ENCODE measurements at places on chromosomes 16 and 17. TPM values are rescaled to one million over a fixed set of nuclear protein-coding genes. Genes with fewer than 3 reads are reported as not detected.

Gene NLRC3
- total RNA-seq = 0.23 TPM

Gene TBC1D3
- not detected for total RNA-seq

Gene LPO
- total RNA-seq = not detected

Gene UTS2R
- total RNA-seq = not detected

Gene NAGS
- 0.91 TPM for total RNA-seq

GRCh38 chr17:33837281-33837680 lies 417.8 kb upstream of the CCL2 start:
- no peak for DNase-seq

- no peak for DNase-seq
Observed at GRCh38 chr16:86388976-86389375, 121.4 kb upstream of the FOXF1 start.

GRCh38 chr17:41505007-41505808 lies at the start of gene KRT13:
KRT13 (minus strand) TSS chr17:41505612; CDS start chr17:41505550, 62 bp downstream.
- DNase-seq = no peak

- DNase-seq = peak; percentile 24
Observed at GRCh38 chr17:66165537-66166123, 26.3 kb downstream of the CEP112 start.

- DNase-seq = no peak
Observed at GRCh38 chr17:29561554-29562517, 5.0 kb downstream of the ABHD15 start.

DNA sequence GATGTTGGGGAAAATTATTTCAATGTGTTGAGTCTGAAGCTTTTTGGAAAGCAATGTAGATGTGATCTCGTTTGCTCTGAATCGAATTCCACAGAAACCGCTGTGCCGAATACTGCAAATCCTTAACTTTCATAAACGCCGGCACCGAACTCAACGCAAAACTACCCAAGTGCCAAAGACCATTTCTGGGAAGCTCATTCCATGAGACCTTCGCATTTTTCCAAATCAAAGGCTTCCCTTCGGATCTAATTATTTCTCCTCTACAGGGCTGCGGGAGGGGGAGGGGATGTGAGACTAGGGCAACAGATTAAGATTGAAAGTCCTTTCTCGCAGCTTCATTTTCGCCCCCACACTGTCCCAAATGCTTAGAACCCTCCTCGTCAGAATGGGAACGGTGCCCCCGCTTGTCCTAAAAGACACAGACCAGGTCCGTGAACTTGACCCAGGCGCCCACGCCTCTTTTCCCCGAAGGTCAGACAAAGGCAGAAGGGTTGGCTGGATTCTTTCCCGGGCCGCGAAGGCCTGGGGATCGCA lies 4.0 kb downstream of the PRAC1 start:
- DNase-seq = no peak

DNA sequence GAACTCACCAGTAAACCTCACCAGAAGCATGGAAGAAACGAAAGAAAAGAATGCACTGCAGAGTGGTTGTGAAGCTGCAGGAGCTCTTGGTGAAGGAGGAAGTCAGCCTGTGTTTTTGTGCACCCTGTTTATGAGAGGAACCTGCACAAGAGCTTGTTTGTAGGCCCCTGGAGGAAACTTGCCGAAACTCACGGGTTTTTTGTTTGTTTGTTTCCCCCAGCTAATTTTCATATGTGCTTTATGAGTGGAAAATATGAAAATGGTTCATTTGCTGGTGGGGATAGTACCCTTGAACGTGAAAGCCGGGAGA lies 222.7 kb downstream of the C16orf95 start:
- DNase-seq = no peak

GRCh38 chr16:57608462-57609113 lies 19.8 kb upstream of the ADGRG1 start:
- no peak for DNase-seq

DNA sequence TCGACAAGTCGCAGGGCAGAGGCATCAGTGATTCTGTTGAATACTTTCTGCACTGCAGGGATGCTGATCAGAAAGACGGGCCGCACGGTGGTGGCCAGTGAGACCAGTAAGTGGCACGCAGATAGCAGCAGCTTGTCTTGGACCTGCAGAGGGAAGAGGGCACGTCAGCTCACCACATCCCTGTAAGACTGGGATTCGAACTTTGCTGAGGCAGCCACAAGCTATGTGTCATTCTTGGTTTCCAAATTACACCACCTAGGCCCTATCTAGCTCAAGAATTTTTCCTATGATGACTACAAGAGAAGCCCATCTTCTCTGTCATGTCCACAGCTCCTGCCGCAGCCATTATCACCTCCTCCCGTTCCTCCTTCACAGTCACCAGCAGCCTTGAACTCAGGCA lies 49.4 kb upstream of the GSG1L start:
- no peak for DNase-seq

DNA sequence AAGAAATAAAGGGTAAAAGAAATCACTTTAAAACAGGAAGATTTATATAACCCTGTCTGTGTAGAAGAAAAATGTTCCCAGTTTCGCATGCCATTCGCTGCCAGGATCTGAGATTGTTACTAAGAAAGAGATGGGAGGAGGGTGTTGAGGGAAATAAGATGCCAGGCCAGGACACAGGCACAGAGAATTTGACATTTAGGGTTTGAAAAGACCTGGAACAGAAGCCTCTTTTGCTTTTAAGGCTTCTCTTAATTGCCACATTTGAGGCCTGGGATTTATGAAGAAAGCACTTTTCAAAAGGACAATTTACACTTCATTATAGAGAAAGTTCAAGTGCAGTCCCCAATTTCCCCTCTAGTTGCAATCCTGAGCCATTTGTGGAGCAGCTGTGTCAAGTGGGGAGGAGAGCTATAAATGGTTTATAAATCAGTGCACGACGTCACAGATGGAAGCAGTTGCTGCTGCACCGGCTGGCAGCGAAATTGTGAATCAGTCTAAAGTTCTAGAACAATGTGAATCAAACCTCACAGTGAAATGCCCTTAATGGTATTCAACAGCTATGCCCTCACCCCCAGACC lies 26.5 kb upstream of the C16orf87 start:
- peak; percentile 56 for DNase-seq

DNA sequence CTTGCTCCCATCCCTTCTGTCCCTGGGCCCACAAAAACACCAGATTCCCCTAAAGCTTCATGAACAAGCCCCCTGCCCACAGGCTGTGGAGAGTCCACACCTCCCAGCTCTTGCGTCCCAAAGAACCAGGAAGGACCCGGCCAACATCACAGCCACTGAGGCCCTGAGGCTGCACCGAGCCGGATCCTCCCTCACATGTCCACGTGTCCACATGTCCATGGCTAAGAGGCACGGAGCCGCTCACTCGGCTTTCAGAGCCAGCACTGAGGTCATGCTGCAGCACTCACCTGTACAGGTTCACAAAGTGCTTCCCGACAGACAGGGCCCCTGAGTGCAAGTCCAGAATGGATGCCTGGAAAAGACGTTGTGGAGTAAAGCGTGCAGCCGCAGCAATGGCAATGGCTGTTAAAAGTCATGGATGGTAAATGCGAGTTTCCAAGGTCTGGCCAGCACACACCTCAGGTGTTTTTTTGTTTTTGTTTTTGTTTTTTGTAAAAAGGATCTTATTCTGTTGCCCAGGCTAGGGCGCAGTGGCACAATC lies 11.9 kb upstream of the HEXD start:
- DNase-seq = no peak

GRCh38 chr16:72859581-72859980 lies 188.3 kb downstream of the ZFHX3 start:
- DNase-seq = no peak

GRCh38 chr16:66485376-66485775 lies 58.3 kb downstream of the BEAN1 start:
- no peak for DNase-seq

GRCh38 chr17:63840591-63841349 lies 1.7 kb downstream of the SMARCD2 start:
- no peak for DNase-seq

Measured in astrocyte (in vitro differentiated cells and primary cell).